H1 (cell line): ENCODE measurements at places on chromosomes 3 and 15.

- no peaks in the 10 kb centered on the region for H3K27me3 ChIP-seq
- no peak overlapping the region for H3K4me3 ChIP-seq
- H3K36me3 ChIP-seq: no peaks in the 10 kb centered on the region
- no peak overlapping the region for H3K27ac ChIP-seq
- DNase-seq: no peak
Measured at GRCh38 chr3:9056581-9056980, 93.3 kb upstream of the RAD18 start.

- DNase-seq: no peak
Measured at GRCh38 chr3:195221015-195221853, 49.7 kb downstream of the XXYLT1 start.

DNA sequence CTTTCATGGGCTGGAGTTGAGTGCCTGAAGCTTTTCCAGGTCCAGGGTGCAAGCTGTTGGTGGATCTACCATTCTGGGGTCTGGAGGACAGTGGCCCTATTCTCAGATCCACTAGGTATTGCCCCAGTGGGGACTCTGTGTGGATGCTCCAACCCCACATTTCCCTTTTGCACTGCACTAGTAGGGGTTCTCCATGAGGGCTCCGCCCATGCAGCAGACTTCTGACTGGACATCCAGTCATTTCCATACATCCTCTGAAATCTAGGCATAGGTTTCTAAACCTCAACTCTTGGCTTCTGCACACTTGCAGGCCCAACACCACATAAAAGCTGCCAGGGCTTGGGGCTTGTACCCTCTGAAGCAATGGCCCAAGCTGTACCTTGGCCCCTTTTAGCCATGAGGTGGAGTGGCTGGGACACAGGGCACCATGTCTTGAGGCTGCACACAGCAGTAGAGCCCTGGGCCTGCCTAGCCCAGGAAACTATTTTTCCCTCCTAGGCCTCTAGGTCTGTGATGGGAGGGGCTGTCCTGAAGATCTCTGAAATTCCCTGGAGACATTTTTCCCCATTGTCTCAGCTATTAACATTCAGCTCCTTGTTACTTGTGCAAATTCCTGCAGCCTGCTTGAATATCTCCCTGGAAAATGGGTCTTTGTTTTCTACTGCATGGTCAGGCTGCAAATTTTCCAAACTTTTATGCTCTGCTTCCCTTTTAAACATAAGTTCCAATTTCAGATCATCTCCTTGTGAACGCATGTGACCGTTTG, 6.0 kb upstream of the HACD2 start:
- no peak overlapping the region for H3K27ac ChIP-seq
- no peak overlapping the region for H3K4me3 ChIP-seq
- H3K4me1 ChIP-seq: no peaks in the 10 kb centered on the region
- no peaks in the 10 kb centered on the region for H3K27me3 ChIP-seq
- H3K36me3 ChIP-seq: peaks cover 4% of the 10 kb centered on the region; the same call in 1 of the 2 replicates

DNA sequence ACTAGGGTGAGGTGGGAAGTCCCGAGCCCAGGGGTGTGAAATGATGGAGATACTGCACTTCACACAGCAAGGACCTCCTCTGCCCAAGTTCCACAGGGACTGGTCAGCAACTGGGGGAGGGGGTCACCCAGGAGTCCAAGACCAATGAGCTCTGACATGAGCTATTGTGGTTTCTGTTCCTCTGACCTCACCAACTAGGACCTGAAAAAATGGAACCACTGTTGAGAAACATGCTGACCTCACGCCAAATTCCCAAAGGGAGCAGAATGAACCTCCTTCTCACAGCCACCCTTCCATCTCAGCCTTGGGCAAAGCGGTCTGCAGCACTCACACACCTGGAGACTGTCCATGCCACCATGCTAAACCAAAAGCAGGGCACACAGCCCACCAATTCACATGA, 69.3 kb downstream of the LRIG1 start:
- no peak for DNase-seq
- H3K4me1 ChIP-seq: peaks cover 21% of the 10 kb centered on the region
- no peaks in the 10 kb centered on the region for H3K36me3 ChIP-seq

DNA sequence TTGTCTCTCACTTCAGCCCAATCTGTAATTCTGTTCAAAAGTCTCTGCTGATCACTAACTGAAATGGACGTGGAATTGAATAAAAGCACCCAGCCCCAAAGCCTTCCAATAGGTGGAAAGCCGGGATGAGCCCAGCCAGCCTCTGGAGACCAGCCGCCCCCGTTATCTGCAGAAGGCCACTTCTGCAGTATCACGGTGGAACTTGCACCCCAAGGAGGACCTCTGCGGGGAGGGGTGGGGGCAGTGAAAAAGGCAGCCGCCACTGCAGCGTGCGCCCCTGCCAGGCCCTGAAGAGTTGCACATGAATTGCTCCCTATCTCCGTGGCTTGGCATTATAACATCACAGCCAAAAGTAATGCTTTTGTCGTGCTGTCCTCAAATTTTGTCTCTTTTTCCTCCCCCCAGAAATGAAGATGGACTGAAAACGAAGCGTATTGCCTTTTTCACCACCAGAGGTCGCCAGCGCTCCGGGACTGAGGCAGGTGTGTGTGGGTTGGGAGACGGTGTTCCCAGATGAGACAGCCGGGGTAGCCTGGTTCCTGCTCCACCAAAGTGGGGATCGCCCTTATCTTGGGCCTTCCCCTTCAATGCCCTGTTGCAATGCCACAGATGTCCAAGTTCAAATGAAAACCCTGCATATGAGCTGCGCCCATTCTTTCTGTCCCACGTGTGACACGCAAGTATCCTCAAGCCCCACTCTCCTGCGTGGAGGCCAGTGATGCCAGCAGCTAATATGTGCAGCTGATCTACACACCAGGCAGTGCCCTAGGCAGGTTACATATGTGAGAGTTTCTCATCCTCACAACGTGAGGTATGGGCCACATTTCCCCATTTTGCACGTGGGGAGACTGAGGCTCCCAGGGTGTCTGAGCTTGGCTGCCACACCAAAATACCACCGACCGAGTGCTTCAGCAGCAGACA, 96.0 kb downstream of the LRRK1 start:
- H3K4me1 ChIP-seq: peaks cover 4% of the 10 kb centered on the region
- H3K27me3 ChIP-seq: no peaks in the 10 kb centered on the region
- DNase-seq: no peak
- H3K4me3 ChIP-seq: no peak overlapping the region
- H3K36me3 ChIP-seq: no peaks in the 10 kb centered on the region

DNA sequence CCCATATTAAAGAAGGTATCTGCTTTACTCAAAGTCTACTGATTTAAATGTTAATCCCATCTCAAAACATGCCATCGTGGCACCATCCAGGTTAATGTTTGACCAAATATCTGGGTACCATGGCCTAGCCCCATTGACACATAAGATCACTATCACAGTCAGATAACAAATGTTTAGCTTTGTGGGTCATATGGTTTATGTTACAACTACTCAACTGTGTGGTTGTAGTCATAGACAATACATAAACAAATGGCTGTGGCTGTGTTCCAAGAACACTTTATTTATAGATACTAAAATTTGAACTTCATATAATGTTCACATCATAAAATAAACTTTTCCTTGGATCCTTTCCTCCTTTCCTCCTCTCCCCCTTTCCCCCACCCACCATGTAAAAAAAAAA, 9.8 kb upstream of the SNRPN start:
- no peaks in the 10 kb centered on the region for H3K27me3 ChIP-seq
- H3K36me3 ChIP-seq: no peaks in the 10 kb centered on the region
- H3K27ac ChIP-seq: no peak overlapping the region
- no peaks in the 10 kb centered on the region for H3K4me1 ChIP-seq
- no peak for DNase-seq
- no peak overlapping the region for H3K4me3 ChIP-seq

- DNase-seq: no peak
- no peak overlapping the region for H3K4me3 ChIP-seq
Measured at GRCh38 chr15:45884289-45884688, 249.5 kb downstream of the SQOR start.

GRCh38 chr3:46143951-46144473, 64.1 kb downstream of the CCR1 start:
- no peak overlapping the region for H3K27ac ChIP-seq
- no peaks in the 10 kb centered on the region for H3K27me3 ChIP-seq
- DNase-seq: no peak
- H3K4me3 ChIP-seq: no peak overlapping the region
- H3K4me1 ChIP-seq: no peaks in the 10 kb centered on the region

- DNase-seq: no peak
- H3K27me3 ChIP-seq: no peaks in the 10 kb centered on the region
- H3K36me3 ChIP-seq: no peaks in the 10 kb centered on the region
Measured at GRCh38 chr3:161695811-161696210, 199.2 kb downstream of the OTOL1 start.

GRCh38 chr15:48422401-48422800, 91.2 kb downstream of the DUT start:
- H3K27me3 ChIP-seq: no peaks in the 10 kb centered on the region
- no peak overlapping the region for H3K27ac ChIP-seq
- no peaks in the 10 kb centered on the region for H3K36me3 ChIP-seq
- H3K4me3 ChIP-seq: no peak overlapping the region
